ENCODE measurements at places on chromosomes 4 and X.

- DNase-seq, result no peak
Observed at GRCh38 chr4:61532336-61533000, 332.3 kb downstream of the ADGRL3 start.

DNA sequence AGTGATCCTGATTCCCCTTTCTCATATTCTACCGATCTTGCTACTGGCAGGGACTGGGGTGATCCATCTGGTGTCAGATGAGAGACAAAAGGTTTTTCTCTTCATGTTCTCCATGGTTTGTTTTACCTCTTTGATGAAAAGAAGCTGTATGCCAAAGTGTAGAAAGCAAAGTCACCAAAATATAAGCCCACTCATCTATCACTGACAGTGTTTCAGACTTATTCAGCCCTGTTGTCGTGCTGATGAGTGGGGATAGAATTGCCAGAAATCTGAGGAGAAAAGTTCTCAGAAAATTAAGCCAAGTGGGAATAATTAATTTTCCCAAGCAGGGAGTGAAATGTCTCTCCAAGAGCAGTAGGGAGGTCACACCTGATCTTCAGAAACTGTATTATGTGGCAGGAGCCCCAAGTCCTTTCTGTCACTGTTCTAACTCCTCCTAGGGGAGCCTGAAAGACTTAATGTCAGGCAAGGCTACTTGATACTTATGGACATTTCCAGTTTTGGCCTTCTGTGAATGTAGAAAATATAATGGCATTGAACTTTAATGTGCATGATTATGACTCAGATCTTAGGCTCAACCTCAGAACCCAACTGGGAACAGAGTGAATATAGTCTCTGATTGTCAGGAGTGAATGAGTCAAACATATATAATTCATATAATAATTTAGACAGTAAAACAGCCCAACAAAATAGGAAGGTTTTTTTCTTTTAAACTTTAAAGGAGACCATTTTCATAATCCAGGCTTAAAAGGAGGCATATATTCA lies 298.1 kb downstream of the ANKRD50 start:
- DNase-seq, result no peak

GRCh38 chrX:12961196-12961718 lies 13.7 kb upstream of the TMSB4X start:
- DNase-seq, result no peak

DNA sequence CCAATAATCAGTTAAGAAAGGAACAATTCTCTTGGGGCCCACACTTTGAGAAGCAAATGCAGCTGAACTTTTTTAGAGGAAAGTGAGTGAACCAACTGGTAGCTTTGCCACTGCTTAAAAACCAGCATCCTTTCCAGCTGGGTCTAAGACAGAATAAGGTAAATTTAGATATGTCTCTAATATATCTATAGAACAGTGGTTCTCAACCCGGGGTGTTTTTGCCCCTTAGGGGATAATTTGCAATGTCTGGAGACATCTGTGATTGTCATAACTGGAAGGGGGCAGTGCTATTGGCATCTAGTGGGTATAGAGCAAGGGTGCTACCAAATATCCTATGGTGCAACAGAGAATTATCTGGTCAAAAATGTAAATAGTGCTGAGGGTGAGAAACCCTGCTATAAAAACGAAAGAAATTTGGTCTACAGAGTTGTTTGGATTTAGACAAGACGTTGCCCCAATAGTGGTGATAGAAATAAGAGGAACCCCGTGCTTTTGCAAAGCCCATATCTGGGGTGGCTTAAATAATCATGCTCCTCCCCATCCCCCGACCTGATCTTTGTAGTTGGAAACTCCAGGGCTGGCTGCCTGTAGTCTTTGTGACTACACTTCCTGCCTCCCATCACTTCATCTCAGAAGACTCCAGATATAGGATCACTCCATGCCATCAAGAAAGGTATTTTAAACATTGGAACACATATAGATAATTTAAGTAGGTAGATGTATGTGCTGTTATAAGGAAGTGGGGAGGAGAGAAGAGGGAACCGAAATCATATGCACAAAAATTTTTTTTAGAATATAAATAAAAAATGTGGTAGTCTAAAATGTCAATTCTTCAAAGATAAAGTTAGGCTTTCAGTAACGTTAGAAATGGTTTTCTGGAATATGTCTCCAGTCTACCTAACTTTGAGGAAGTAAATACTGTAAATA lies at the start of gene TLR7:
TSS of gene TLR7 (plus strand) at position 622 of the 927 bp plus-strand sequence. CDS start 507 bp downstream, outside the sequence.
- no peak for DNase-seq

GRCh38 chr4:178081176-178081575 lies 638.9 kb upstream of the AGA start:
- no peak for DNase-seq

DNA sequence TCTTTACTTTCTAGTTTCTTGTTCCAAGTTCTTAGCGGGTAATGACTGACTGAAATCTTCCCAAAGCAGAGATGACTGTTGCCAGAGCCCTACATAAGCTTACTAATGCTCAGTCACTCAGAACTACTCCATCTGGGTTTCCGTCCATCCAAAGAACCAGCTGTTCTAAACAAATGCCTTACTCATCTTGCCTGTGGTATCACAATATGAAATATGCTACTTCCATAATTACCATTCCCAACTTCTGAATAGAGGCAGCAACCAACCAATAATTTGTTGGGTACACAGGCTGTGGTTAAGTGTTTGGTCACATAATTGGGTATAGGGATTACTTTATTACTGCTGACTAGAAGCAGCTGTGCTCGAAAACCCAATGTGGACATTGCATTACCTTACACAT lies 930.2 kb upstream of the DIAPH2 start:
- DNase-seq, result no peak

GRCh38 chr4:55343887-55344286 lies 2.2 kb upstream of the SRD5A3 start:
- no peak for DNase-seq

DNA sequence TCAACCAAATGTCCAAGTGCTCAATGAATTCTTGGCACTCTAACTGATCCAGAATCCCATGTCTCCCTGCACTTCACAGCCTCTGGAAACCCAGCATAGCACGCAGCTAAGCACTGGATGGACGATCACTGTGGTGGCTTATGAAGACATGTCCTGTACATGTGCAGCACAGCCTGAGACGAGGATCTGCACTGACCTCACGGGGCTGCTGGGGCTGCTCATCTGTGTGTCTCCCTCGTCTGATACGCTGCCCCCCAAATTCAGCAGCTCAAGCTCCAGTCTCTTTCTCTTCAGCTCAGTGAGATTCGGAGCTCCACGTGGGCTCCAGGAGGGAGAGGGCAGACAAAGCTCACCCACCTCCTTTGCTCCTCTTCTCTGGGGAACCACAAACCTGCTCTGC lies 126.9 kb downstream of the CPZ start:
- DNase-seq, result no peak

- no peak for DNase-seq
Observed at GRCh38 chr4:38424151-38424871, 239.7 kb upstream of the KLF3 start.

- DNase-seq, result no peak
Observed at GRCh38 chr4:160406263-160406825, 1303.5 kb downstream of the RAPGEF2 start.

GRCh38 chr4:79295086-79295485 lies 30.8 kb downstream of the NAA11 start:
- no peak for DNase-seq

GRCh38 chrX:72687396-72687795 lies 26.7 kb downstream of the PHKA1 start:
- DNase-seq, result no peak

- DNase-seq, result no peak
Observed at GRCh38 chr4:56649445-56650261, 31.4 kb downstream of the HOPX start.

GRCh38 chrX:133609166-133609565 lies 193.9 kb upstream of the GPC4 start:
- no peak for DNase-seq

GRCh38 chrX:29661290-29661689 lies 554.1 kb upstream of the MAGEB2 start:
- DNase-seq, result no peak

- DNase-seq, result no peak
Observed at GRCh38 chr4:123575291-123575690, 178.7 kb downstream of the SPRY1 start.

DNA sequence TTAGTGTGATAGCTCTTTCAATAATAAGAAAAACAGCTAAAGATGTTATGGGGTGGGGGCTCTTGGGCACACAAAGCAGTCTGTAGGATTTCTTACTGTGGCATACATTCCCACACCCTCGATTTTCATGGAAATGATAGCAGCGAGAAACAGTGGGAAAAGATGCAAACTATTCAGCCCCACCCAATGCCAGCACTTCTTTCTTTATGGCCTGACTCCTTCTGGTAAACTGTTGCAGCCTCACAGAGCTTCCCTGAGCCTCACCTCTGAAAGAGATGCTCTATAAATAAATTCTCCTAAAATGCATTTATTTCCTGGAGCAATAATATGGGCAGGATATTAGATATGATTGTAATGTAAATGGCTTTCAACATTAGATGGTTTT lies 910 bp downstream of the ANK2 start:
- no peak for DNase-seq

DNA sequence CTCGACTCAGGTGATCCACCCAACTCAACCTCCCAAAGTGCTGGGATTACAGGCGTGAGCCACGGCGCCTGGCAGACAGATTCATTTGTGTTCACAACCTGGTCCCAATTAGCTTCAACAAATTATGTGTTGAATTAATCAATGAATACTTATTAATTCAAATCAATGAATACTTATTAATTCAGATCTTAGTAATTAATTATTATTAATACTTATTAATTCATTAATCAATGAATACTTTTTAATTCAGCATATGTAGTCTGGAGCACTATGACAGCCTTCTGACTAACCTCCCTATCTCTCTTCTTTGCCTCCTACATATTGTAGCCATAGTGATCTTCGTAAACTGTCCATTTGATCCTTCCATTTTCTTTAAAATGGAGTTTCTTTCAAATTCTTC lies 56.7 kb upstream of the RBPJ start:
- no peak for DNase-seq

- no peak for DNase-seq
Observed at GRCh38 chr4:11599064-11599463, 170.4 kb upstream of the HS3ST1 start.

GRCh38 chrX:40097504-40098263 lies at the start of gene BCOR:
BCOR (minus strand) TSS chrX:40097958; CDS start chrX:40077929, 20,029 bp downstream.
- no peak for DNase-seq

DNA sequence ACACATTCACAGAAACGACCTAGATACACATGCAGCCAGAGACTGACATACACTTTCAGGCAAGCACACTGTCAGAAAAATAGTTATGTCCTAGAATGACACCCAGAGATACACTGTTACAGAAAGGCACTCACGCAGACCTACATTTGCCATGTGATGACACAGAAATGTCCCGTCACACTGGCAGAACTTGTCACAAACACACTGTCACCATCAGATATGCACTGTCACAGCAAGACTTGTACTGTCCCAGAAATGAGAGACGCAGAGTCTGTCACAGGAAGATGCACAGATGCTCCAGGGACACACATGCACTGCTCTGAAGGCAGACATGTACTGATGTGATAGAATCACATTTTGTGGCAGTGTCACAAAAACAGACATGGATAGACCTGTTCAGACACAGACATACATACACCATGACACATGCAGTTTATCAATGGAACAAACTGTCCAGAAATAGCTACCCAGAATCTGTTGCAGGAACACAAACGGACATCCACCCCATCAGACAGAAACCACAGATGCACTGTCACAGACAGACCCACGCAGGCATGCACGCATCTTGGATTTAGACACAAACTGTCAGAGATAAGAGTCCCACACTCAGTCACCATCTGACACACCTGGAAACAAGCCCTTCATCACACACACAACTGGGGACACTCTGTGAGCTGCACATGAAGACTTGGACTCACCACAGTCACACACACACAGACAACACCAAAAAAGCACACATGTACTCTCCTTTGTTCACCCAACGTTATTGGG lies 1.3 kb upstream of the PIM2 start:
- no peak for DNase-seq

- no peak for DNase-seq
Observed at GRCh38 chr4:139847602-139848001, 182.0 kb downstream of the MGST2 start.

DNA sequence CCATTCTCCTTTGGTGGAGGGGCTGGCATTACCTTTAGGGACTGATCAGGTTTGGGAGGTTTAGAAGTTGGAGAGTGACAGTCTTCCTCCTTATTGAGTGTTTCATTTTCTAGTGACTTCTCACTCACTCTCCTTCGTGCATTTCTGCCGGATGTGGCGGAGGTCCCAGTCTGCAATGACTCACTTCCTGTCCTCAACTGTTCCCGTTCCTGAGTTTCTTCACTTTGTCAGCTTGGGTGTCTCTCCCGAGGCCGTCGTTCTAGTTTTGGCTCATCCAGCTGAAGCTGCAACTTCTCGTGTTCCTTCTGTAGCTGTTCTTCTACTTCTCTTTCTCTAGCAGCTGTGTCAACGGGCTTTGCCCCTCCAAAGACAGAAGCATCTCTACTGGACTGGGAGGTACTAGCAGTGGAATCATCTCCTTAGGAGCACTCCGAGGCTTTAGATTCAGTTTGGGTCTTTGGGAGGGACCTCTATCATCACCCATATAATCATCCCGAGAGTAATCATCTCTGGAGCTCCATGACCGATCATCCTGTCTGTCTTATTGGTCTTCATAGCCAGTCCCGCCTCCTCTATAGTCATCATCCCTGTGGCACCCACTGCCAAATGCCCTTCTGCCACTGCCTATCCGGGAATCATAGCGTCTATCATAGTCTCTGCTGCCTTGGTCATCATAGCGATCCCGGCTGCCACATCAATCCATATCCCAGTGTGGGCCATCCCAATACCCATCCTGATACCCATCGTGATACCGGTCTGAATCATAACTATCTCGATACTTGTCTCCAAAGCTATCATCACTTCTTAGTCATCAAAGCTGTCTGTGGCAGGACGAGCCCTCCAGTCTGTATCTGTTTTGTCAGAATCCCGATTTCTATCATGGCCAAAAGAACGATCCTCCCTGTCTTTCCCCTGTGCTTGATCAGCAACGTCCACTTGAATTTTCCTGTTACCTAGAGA lies 35.3 kb upstream of the VSIG4 start:
- DNase-seq, result no peak

GRCh38 chrX:134537179-134537955 lies 77.4 kb downstream of the HPRT1 start:
- no peak for DNase-seq

DNA sequence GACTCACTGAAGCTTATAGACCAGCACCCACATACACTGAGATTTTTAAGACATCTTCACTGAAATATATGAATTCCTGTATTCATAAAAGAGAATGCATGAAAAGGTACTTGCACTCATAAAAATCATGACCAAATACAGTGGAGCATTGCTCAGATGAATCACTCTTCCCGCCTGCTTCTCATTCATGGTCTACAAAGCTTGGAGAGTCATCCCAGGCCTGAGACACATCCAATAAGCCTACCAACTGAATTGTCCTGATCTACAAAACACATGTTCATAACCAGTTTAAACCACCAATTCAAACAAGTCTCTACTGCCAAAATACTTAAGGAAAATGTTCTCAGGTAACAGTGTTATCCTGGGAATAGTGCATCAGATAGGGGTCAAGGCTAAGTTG lies 38.1 kb downstream of the PROM1 start:
- no peak for DNase-seq
